ENCODE measurements at places on chromosomes 1 and 21.

DNA sequence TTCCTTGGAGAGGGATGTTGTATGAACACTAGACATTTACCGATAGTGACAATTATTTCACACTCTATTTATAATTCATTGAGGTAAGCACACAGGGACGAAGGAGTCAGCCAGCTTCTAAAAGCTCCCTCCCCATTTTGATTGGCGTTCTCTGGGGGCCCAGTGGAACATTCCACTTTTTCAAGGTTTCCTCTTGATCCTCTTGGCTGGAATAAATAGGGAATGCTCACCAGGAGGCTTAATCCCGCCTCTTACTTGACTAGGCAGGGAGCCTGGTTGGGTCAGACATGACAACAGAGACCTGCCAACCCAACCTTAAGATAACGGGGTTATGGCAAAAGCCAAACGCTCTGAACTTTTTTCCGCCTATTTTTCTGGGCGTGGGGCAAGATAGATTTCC, 974 bp downstream of the ACTN2 start:
- DNase-seq = no peak

- no peak for DNase-seq
These were observed 71.4 kb upstream of the FAM20B start for GRCh38 chr1:178954325-178954690.

DNA sequence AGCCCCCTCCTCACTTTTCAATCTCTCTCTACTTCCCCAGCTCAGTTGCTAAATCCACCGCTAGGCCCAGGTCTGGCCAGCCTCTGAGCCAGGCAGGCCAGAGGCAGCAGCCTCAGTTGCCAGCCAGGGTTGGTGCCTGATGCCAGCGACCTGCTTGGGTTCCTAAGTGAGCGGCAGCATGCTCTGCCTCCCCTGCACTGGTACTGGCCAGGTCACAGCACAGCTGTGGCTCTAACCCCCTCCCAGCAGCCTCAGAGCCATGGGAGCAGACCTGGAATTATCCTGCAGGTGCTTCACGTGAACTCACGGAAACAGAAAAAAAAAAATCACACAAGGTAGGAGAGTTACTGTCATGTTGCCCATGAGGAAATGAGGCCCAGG, 82.5 kb upstream of the ATF3 start:
- no peak for DNase-seq

DNA sequence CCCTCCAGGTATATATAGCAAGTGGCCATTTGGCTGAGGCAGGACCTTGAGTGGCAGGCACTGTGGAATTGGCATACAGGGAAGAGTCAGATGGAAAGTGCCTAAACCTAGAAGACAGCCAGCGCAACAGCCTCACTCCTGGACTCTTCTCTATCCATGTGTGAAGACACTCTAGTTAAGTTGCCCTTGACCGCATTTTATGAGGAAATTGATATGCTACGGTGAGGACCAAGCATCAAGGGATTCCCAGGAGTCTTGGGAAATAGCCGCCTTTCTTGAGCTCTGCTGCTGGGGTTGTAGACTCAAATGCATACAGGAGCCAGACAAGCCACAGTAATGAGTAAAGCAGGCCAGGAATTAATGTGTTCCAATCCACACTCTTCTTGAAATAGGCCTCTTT, 145.9 kb upstream of the KAZN start:
- DNase-seq = no peak

DNA sequence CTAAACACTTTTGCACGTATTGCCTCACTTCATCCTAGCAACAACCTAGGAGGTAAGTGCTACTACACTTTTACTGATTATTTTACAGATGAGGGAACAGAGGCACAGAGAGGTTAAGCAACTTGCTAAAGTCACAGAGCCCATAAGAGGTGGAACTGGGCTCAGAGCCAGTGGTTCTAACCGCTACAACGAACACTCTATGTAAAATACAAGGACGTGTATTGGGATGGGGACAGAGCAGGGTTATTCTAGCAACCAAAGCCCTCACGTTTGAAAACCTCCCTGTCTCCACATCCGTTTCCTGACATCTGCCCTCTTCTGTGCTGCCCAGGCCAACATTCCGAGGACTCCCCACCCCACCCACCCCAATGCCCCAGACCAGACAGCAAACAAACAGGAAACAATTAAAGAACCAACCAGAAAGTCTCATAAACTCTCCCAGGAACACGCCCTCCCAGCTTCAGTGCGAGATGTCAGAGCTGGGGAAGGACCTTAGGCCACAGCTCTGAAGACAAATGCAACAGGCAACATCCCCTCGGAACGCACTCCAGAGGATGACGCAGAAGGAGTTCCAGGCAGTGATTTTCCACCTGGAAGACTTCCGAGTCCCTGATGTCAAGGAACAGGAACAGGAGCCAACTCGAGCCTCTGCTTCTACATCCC, 41.1 kb downstream of the GLIS1 start:
- DNase-seq = peak; percentile 61

All from common myeloid progenitor, CD34-positive (primary cell).